Right ventricle myocardium superior (tissue), 1 donor: ENCODE measurements at places on chromosomes 7 and 10.

DNA sequence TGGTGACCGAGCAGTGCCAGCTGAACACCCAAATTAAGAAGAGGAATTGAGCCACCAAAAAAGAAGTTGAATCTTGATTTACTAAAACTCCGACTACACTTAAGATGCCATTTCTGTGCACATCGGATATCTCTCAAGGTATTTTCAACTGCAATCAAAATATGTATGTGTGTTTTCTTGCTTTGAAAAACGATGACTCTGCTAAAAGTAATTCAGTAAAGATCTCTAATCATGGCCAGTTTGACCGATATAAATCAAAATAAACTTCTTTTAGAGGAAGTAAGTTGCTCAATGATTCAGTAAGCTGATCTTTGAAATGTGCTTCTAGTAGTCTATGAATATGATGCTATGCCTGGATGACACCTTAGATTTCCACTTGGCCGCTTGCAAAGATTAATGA, 453.5 kb upstream of the TPK1 start:
- no peak for DNase-seq

DNA sequence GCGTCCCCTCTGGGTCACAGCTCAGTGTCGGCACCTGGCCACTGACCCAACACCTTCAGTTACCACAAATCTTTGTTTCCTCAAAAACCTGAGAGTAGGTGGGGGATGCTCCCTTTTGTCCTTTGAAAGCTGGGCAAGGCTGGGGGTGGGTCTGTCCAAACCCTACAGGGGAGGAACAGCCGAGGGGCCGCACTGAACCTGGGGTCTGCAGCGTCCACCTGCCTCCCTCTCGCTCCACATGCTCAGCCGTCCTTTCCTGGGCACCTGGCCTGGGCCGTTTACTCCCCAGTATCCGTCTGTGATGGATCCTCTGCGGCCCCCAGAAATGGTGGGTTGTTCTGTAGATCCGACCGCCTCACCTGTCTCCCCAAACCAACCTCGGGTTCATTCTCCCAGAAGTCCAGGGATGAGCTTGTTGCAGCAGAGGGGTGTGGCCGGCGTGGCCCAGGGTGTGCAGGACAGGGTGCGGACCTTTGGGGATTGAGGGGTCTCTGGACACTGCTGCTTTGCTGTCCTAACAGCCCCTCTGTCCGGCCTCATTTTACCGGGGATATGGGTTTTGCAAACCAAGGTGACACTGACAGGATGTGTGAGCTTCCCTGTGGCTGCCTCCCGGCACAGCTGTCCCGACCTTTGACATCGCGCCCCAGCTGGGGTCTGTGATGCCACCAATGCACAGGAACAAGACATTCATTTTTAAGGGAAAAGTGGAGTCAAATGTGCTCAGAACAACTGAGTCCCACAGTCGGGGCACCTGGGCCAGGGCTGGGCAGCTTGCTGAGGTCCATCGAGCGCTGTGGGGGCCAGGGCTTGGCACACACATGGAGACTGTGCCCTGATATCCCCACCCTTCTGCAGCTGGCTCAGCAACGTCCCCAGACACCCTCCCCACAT, 115.9 kb downstream of the VIPR2 start:
- DNase-seq: peak; percentile 30

GRCh38 chr7:42877862-42878261, 34.0 kb downstream of the C7orf25 start:
- no peak for DNase-seq

DNA sequence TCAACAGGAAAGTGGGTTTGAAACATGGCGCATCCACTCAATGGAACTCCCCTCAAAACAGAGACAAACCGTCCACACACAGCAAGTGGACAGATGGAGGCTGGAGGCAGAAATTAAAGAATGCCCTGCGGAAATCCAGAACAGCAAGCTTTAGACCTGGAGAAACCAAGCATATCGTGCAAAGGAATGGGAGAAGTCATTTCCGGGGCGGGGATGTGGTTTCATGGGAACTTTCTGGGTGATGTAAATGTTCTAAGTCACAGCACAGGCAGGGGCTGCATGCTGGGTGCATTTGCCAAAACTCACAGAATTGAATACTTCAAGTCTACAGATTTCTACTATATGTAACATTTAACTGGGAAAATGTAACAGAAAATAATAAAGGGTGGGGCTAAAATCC, 213.0 kb downstream of the PTPRN2 start:
- no peak for DNase-seq
